ENCODE measurements at places on chromosomes 4 and X. TPM values are rescaled to one million over a fixed set of nuclear protein-coding genes. Genes with fewer than 3 reads are reported as not detected.

DNA sequence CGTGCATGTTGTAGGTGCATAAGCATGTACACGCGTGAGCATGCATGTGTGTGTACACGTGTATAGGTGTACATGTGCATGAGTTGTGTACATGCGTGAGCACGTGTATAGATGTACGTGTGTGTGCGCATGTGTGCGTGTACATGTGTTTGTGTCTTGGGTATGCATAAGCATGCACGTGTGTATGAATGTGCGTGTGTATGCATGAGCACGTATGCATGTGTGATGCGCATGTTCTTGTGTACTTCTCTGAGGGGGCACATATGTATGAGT, 9.0 kb downstream of the NAT8L start:
- DNase-seq = peak; percentile 42

The STBD1 gene
- 15.0 TPM for total RNA-seq

DNA sequence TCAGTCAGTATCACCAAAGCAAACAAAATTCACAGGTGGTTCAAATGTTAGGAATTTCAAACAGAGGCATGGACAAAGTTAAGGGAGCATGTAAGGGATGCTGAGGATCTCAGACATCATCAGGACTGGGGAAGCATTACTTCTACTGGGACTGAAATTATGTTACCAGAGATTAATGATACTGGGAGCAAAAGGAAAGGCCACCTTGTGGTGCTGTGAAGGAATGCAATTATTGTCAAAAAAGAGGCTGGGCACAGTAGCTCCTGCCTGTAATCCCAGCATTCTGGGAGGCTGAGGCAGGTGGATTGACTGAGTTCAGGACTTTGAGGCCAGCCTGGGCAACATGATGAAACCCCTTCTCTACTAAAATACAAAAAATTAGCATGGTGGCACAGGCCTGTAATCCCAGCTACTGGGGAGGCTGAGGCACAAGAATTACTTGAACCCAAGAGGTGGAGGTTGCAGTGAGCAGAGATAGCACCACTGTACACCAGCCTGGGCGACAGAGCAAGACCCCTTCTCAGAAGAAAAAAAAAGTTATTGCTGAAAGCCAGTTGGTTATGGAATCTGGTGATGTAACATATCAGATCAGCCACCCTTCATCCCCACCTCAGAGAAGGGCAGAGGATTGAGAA, 954.3 kb downstream of the PCDH7 start:
- no peak for DNase-seq

- DNase-seq = no peak
Observed at GRCh38 chrX:150696331-150696730, 3.1 kb downstream of the MTMR1 start.

The GUCY1B1 gene
- total RNA-seq = 20.5 TPM

The C4orf33 gene
- 13.4 TPM for total RNA-seq

DNA sequence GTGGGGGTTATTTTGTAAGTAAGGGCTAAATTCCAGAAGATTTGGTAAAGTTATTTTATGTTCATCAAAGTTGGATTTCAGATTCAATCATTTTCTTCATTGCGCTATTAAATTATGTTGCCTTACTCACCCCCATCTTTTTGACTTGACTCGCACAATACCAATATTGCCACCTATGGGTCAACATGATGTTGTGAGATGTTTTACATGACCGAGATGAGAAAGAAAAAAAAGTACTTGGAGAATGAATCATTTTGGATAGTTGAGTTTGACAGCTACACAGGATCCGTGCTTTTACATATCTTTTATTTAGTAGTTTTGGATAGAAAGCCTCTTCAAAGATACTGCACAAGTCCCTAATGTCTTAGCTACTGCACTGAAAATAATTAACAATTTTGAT, 224.2 kb upstream of the EMCN start:
- no peak for DNase-seq

DNA sequence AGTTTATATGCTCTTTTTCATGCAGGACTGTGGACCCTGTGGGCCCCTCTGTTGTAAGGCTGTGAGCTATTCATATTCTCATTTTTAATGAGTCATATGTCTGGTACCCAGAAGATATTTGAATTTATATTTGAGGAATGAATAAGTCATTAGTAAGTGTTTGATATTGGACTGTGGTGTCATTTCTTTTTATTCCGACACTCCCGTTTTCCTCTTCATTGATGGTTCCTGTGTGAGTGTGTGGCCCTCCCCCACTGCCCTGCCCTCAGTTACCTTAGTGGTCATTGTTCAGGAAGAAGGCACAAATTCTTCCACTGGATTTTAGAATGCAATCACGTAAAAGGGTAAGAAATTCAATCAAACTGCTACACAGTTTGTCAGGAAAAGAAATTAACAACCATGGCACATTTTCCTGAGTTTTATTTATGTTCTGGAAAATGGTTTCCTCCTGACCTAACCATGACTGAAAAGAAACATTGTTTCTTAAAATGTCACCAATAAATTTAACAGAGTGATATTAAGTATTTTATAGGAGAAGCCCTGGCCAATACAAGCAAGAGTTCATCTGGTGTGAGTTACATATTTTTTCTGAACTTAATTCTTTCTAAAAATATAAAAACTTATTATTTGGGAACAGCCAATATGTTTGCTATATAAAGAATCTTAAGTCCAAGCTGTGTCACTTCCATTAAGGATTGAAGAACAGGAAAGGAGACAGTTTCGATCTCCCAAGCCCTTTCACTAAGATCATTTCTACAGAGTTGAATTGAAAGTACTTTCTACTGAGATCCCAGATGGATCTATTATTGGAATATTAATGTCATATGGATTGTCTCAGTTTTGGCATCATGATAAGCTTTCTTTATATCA, 370.5 kb upstream of the ANXA10 start:
- DNase-seq = no peak

DNA sequence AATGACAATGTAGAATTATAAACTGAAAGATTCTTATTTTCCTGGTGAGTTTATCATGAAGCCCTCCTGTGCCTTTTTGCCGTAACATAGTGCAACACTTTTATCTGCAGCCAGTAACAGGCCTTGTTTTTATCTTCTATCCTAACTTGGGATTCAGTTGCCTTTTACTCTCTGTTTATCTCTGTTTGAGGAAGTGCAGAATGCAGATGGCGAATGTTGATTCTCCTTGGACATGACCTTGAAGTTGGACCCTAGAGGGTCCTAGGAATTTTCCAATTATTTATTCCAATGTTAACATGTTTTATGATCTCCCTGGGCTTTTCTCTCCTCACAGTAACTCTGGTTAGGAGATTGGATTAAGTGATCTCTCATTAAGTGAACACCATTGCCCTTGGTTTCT, 165.0 kb downstream of the FMR1NB start:
- no peak for DNase-seq

The SNCA gene
- total RNA-seq = 3.9 TPM

DNA sequence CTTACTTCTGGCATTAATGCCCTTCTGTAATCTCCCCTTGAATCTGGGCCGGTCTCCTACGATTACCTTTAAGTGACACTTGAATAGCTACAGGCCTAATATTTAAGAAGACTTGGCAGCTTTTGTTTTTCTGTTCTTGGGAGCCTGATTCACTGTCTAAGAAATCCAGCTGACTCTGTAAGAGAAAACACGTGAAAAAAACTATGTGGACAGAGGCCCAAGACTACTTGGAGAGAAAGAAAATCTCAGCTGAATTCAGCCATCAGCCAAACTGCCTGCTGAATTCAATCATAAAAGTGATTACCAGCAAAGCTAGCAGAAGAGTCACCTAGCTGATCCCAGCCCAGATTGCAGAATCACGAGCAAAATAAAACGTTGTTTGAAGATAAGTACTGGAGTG, 521.2 kb downstream of the MID1IP1 start:
- no peak for DNase-seq

- DNase-seq = no peak
Observed at GRCh38 chrX:125204681-125205132, 115.0 kb upstream of the TEX13C start.

The NLRP2B gene
- total RNA-seq = not detected

- no peak for DNase-seq
Observed at GRCh38 chr4:117783716-117784115, 250.6 kb upstream of the NDST3 start.

GRCh38 chr4:139861471-139861870, 195.9 kb downstream of the MGST2 start:
- no peak for DNase-seq
